Mesenteric fat pad (tissue), 1 donor: ENCODE measurements at places on chromosomes 3 and 15.

GRCh38 chr15:101543926-101544612 is 54.6 kb upstream of the PCSK6 start:
- peak; percentile 79 for DNase-seq

DNA sequence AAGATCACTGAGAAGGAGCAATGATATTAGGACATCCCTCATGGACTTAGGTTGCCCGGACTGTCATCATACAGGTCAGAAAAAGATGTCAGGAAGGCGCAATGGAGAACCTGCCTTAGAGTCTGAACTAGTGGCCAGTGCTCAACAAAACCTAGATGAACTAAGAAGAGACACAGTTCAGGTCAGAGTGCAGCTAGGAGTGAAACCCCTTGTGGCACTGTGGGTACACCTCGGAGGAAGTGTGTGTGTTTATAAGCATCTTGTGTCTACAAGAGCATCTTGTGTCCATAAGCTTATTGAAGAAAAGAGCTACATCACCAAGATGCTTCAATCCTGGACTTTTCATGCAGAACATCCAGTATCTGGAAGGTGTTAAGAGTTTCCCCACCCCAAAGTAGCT is 315.7 kb downstream of the MAGI1 start:
- DNase-seq: no peak

- no peak for DNase-seq
Measured at GRCh38 chr3:40817017-40817416, 292.3 kb downstream of the ZNF621 start.

- no peak for DNase-seq
Measured at GRCh38 chr3:35385271-35385670, 254.1 kb upstream of the ARPP21 start.

- no peak for DNase-seq
Measured at GRCh38 chr3:100836661-100837060, 127.4 kb downstream of the TFG start.

GRCh38 chr3:185058796-185059195 is 94.1 kb downstream of the C3orf70 start:
- no peak for DNase-seq

- no peak for DNase-seq
Measured at GRCh38 chr15:62362608-62363007, 197.5 kb upstream of the C2CD4B start.

GRCh38 chr15:27499191-27499590 is 528.2 kb downstream of the GABRG3 start:
- no peak for DNase-seq

DNA sequence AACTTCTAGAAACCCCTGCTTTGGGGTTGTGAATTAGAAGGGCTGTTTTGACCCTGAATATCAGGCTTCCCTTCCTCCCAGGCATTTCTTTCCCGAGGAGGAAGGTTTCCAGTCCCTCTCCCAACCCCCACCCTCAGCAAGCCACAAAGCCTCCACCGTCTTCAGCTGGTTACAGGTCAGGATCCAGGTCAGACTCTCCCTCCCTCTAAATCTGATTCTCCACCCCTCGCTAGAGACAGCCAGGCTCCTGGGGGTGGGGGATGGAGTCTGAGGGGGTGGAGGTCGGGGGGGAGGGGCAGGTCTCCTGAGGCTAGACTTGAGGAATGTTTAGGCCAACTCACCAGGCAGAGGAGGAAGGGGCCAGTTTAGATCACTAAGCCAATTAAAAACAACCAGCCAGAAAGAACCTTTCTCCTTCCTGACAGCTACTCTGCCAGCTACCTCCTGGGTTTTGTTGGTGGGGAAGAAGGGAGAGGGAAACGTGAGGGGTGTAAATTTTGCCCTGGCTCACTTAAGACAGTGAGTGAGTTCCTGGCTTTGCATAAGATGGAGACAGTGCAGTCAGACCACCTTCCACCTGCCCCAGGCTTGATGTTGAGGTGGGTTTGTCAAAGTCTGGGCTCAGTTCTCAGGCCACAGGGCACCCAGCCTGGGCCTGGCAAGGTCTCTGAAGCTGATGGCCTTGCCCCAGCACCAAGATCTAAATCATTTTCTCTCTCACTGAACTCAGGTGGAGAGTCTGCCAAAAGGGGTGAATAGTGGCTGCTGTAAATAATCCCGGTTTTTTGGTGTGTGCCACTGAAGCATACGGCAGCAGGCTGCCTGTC is 19.5 kb downstream of the BMF start:
- no peak for DNase-seq

- no peak for DNase-seq
Measured at GRCh38 chr15:48221885-48222284, 15.8 kb downstream of the SLC12A1 start.

DNA sequence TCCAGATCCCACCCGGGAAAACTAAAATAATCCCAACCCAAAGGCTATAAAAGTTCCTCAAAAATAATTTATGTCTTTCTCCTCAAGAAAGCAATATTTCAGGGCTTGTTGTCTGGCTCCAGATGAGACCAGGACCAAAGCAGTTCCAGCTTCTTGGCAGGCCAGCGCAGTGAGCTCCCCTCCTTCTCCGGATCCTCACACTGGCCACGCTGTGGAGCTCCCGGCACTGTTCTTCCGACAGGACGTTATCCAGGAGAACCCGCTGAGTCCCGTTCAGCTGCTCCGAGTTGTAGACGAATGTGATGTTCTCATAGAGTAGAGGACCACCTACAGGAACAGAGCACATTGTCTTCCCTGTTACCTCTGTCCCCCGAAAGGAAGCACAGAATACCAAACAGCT is 146.3 kb downstream of the P3H2 start:
- DNase-seq: no peak

- DNase-seq: no peak
Measured at GRCh38 chr15:74525309-74525708, 15.7 kb upstream of the ARID3B start.

GRCh38 chr3:133833880-133834620 is 28.4 kb downstream of the SRPRB start:
- DNase-seq: no peak

DNA sequence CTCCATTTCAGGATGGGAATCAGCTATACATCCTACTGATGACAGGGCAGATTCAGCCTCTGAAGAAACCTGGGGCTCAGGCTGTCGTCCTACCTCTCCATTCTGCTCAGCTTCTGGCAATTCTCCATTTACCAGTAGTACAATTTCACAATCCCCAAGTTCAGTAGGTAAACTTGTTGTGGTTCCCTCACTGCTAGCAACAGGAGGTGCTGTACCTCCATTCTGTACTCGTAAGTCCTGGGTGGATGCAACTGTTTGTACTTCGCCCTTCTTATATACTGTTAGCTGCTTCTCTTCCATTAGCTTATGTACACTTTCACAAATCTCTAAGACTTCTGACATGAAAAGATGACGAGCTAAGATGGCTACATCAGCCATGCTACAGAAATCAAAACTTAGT is 11.6 kb downstream of the ZBTB11 start:
- DNase-seq: no peak

- DNase-seq: no peak
Measured at GRCh38 chr3:195762611-195763010, 41.8 kb downstream of the MUC20 start.

DNA sequence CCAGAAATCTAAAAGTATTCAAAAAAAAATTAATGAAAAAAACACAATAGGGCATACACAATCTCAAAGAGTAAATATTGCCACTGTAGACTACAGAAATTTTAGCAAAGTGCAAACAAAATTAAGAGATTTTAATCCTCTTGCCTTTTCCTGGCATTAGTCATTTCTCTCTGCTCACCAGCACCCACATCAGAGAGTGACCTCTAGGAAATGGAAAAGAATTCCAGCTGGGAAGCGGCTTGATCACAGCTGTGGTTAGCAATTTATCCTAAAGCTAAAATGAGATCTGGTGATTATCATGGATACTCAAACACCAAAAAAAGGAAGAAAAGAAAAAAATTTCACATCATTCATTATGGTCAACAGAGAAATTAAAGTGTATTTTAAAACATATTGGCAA is 7.5 kb downstream of the CSNK1G1 start:
- no peak for DNase-seq

- DNase-seq: peak; percentile 85
Measured at GRCh38 chr15:75736256-75736655, 23.6 kb upstream of the CSPG4 start.

DNA sequence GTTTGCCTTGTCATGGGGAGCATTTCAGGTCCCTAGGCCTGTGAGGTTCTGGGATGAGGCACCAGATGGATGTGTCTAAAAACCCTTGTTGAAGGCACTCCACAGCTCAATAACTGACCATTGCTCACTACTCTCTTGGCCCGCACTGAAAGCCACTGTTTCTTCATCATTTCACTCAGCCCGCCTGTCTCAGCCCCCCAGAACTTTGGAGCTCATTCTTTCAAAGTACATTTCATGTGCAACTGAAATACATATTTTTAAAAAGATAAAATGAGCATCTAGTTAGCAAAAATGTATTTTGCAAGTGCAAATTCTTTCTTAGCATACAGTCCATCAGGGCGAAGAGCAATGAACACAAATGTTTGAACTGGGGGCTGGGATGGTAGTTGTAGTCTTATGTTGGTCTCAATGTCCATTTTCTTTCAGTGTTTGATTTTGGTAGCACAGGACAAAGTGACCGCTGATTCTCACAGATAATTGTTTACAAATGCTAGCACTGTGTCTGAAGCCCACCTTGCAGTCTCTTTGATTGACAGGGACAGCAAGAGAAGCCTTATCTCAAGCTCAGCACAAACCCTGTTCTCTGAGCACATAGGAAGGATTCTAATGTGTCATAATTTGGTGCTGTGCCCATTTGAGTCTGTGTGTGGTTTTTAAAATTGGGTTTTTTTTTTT is 19.6 kb downstream of the HEMK1 start:
- no peak for DNase-seq

DNA sequence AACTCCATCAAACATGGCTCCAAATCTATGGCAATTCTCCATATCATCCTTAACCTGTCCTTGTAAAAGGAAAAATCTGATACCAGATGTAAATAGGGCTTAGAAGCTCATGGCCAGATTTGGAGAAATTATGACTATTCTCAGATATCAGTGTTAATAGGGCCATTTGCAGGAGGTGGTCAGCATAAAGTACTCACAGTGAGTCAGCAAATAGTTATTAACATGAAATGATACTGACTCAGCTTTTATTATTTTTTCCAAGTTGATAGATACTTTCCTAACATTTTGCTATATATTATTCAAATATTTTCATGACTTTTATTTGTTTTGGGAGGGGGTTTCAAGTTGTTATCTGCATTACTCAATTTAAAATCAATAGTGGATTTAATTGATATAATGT is 255.8 kb downstream of the MFSD1 start:
- no peak for DNase-seq

- DNase-seq: peak; percentile 74
Measured at GRCh38 chr15:66089049-66089448, 164.5 kb downstream of the MEGF11 start.

DNA sequence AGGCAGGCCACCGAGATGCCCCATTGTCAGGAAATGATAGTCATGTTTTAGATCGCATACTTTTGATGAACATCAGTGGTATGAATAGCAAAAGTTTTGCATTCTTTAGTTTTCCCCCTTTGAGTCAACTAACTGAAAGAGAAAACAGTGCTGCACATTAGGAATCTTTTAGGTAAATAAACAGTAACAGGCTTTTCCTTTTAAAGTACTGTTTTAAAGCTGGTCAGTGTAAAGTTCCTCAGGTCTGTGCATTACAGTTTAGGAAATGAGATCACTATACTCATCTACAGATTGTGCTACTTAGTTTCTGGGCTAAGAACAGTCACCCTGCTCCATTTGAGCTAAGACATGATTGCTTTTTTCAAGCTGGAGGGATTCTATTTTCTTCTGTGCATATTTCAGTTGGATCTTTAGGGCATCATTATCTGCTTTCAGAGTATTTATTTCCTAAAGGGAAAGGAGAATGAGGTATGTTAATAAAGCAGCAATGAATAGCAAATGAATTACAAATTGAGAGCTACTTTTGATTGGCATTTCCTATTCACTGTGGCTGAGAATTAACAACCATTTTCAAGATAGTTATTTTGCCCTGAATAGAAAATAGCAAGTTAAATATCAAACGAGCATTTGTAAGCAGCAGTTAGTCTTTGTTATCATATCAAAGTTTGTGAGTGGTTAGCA is 36.5 kb downstream of the FAM98B start:
- no peak for DNase-seq

DNA sequence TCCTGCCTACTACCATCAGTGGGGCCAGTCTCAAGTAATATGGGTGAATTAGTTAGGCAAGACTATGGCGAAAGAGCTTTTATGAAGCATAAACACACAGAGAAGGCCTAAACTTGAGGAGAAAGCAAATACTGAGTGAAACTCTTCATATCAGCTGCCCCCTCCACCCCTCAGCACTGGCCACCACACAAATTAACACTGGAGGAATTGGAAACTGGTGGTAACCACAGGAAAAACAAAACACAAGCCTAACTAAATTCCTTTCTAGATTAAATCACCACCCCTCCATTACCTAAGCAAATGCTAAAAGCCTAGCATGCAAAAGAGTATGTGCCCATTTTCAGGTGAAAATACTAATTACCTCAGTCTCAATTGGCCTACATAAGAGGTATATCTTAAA is 774.7 kb upstream of the NECTIN3 start:
- no peak for DNase-seq

GRCh38 chr3:8737301-8737700 is 3.7 kb downstream of the CAV3 start:
- no peak for DNase-seq

DNA sequence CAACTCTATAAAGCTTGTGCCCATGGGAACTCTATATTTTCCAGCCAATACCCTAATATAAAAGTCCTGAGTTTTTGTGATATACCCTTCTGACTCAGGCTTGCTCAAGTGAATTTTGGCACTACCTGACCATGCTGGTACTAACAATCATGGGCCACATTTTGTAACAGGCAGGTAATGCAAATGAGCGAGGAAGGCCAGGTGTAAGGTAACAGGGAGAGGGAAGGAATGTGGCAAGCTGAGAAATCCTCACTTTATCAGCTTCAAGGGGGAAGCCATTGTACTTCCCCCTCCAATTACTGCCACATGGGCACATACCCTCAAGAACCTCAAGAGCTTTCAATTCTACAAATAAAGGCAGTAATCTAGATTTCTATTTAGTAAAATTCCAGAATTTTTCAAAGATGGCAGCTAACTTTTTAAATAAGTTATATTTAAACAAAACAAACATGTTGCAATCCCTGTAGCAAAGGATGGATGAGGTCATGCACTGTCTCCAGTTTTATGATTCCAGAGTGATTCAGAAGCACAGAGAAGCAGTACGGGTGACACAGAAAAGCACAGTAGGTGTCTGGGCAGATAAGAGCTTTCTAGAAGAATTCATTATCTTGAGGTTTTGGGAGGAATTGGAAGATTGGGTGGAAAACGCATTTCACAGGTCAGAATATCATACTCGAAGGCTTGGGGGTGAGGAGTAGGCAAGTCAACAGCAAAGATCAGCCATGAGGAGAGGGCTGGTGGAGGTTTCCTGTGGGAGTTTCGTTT is 87.6 kb downstream of the FOXP1 start:
- no peak for DNase-seq

DNA sequence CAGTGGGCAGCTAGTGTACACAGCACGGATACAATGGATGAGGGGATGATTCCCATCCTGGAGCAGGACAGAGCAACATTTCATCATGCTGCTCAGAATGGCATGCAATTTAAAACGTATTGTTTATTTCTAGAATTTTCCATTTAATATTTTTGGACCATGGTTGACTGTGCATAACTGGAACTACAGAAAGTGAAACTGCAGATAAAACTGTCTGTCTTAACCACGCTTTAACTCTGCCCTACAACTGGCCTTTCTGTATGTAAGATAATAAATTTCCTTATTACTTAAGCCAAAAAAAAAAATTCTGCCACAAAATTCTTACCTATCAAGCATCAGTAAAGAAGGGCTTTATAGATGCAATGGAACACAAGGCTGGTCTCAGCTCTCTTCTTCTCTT is 33.4 kb downstream of the AP3S2 start:
- DNase-seq: no peak

GRCh38 chr3:113485161-113485609 is 29.8 kb downstream of the SPICE1 start:
- DNase-seq: no peak
